ENCODE measurements at places on chromosomes 1 and 21.

DNA sequence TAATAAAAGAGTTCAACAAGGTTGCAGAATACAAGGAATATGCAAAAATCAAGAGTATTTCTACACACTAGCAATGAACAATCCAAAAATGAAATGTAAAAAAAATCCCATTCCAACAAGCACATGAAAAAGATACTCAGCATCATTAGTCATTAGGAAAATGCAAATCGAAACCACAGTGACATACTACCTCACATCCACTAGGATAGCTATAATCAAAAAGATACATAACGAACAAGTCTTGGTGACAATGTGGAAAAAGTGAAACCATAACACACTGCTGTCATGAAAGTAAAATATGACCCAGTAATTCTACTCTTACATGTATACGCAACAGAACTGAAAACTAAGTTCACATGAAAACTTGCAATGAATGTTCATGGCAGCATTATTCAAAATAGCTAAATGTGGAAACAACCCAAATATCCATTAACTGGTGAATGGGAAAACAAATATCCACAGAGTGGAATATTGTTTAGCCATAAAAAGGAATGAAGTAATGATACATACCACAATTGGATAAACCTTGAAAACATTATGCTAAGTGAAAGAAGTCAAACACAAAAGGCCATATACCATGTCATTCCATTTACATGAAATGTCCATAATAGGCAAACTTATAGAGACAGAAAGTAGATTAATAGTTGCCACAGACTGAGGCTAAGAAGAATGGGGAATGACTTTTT lies 34.3 kb downstream of the PIK3R3 start:
- DNase-seq = no peak

DNA sequence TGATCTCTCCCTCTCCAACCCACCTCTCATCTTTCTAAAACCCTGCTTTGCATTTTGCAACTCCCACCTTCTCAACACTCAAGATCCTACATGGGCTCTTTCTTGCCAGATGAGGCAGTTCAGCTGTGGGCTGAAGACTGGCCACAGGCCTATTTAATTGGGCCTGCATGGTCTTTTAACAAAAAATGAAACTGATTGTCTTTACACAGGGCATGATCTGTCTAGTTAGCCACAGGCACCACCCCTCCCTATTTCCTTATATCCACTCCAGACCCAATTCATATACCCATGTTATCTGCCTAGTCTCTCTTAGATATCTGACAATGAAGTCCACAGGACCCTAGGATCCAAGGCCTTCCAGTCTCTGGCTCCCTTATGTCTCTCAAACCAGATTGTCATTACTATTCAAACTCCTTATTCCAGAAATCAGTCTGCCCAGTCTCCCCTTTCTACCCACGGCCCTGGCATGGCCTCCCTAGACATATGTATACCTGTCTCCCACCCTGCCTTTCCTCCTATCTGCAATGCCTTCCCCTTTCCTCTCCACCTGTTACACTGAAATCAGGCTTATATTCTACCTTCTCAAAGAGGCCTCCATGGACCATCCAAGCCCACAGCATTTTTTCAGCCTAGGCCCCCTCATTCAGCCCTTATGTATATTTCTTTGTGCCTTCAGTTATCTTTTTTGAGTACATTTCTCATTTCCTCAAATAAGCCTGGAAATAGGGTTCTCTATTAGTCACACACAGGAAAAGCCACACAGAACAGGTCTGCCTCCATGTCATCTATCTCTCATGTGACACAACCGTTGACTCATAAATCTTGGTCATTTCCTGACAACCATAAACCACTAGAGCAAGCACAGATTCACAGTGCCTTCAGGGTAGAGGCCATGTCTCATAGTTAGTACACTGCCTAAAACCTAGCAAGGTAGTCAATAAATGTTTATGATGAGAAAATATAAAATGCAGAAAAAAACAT lies 39.0 kb downstream of the LPAR3 start:
- peak; percentile 29 for DNase-seq

DNA sequence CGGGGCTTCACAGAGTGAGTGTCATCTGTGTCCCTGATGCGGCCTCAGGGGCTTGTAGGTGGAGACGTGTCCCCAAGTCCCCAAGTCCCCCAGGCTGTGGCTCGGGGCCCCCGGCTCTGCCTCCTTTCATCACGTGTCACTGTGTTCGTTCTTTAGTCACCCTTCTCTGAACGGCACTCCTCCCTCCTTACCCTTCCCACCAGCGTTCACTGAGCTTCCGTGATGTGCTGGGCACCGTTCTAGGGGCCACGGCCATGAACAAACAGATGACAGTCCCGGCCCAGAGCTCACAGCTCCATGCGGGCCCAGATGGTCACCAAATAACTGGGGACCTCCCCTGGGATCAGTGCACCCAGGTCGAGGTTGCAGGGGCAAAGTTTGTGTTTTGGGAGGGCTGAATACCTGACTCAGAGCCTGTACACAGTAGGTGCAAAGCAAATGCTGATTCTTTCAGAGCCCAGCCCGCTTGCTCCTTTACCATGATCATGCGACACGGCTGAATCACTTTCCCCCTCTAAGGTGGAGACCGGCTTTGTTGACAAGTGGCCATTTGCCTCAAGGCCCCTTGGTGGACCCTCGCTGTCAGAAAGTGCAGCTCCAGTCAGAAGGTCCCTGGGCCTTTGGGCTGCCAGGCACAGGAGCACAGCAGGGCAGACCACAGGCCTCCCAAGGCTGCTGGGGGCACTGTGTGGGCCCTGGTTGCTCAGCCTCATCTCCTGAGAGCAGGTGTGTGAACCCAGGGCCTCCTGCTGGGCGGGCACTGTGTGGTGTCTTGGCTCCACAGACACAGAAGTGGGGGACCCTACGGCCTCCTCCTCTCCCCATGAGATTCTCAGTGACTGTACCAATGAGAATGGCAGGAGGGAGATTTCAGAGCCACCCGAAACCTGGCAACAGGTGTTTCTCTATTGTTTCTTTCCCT lies 592.5 kb downstream of the PTPRU start:
- no peak for DNase-seq

GRCh38 chr21:38869196-38869595 lies 63.5 kb downstream of the ETS2 start:
- DNase-seq = no peak

DNA sequence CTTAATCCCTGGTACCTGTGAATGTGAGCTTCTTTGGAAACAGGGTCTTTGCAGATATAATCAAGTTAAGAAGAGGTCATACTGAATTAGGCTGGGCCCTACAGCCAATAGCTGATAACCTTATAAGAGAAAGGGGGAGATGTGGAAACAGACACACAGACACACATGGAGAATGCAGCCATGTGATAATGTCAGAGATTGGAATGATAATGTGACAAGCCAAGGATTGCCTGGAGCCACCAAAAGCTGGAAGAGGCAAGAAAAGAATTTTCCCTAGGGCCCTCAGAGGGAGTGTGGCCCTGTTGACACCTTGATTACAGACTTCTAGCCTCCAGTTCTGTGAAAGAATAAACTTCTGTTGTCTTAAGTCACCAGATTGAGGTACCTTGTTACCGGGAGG lies 114.5 kb upstream of the SOD1 start:
- no peak for DNase-seq

DNA sequence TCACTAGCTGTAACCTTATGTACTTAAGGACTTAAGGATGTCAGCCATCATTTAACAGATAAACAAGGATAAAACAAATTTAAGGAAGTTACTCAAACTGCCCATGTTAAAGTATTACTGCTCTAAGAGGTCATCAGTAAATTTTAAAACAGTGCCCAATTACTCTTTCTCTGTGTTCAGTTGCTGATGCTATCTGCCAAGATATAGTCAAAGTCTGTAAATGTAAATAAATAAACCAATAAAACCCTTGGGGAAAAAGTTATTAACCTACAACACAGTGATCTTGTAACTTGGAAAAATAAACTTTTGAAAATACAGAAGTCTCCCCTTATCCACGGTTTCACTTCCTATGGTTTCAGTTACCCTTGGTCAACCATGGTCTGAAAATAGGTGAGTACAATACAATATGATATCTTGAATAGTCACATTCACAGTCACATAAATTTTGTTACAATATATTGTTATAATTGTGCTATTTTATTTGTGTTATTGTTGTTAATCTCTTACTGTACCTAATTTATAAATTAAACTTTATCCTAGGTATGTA lies 501.8 kb downstream of the LMO4 start:
- DNase-seq = no peak

- DNase-seq = no peak
Measured at GRCh38 chr21:16969636-16970035, 543.2 kb upstream of the CXADR start.

DNA sequence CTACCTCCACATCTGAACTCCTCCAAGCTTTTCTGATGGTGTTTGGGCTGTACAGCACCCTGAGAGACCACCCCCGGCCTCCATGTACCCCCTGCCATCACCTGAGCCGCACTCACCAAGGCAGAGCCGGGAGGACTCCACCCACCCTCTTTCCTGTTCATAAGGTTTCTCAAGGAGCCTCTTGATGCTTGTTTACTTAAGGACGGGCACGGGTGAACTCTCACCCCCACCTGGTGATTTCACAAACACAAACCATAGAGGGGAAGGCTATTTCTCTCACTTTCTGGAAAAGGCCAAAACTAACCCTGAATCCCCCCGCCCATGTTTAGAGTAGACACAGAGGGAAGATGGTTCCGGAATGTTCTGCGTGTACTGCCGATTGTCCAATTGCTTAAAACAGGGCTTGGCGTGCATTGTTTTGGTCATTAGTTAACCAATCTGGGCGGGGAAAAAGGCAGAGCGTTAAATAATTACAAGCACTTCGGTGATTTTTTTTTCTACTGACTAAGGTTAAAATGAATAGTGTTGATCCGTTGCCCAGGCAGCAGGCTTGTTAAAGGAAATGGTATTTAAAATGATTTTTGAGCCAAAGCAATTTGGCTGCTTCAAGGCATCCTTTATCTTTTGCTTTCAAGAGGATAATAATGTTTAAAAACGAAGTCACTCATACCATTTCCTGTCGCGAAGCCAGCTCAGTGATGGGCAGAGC lies 279.8 kb upstream of the VAMP3 start:
- DNase-seq = no peak

GRCh38 chr1:23701996-23702395 lies 10.4 kb downstream of the RPL11 start:
- no peak for DNase-seq

DNA sequence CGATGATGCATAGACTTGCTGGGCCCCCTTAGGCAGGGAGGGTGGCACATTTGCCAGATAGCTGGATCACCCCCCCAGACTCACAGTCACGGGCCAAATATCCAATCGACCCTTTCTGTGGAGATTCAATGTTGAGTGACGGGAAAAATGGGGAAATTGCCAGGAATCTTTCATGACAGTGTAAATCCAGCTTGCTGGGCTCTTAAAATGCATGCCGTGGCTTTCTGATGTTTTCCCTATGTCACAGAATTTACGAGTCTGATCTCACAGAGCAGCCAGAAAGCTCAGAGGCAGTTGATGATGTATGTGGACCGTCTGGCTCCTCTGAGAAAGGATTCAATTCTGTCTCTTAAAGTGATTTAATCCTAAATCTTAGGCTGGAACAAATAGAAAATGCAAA lies 150.1 kb upstream of the ZNF644 start:
- no peak for DNase-seq

GRCh38 chr21:33039536-33039935 lies 13.8 kb downstream of the OLIG2 start:
- no peak for DNase-seq

GRCh38 chr1:44576456-44577150 lies 97.7 kb downstream of the TMEM53 start:
- DNase-seq = no peak

DNA sequence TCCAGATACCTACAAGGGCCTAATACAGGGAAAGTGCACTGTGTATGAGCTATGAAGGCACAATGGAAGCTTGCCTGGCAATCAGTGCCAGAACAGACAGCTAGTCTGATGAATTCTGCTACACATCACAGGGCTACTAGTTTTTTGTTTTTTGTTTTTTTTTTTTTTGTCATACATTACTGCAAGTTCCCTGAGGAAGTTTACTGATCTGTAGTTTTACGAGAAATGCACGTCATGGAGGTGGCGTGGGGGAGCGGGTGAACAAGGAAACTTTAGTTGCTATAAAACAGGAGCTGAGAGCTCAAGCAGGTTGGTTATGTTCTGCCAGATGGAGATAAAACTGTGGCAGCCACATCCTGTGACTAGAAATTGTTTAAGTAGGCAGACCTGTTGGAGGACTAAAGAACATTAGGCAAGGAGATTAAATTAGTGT lies 17.7 kb downstream of the PTPRC start:
- DNase-seq = no peak

DNA sequence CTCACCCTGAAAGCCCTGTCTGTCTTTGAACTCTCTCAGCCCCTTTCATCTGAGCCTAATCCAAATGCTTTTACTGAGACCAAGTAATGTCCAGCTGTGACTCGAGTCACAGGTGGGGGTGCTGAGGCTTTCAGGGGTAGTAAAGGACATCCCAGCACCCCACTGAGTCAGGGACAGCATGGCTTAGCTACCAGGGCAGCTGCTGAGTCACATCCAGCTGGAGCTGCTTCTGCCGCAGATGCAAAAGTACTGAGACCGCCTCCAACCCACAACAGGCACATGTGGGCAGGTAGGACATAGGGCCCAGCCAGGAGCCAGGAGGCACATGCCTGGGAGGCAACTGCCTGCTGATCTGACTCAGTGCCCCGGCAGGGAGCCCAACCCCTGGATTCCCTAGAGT lies 6.7 kb upstream of the VSIG8 start:
- no peak for DNase-seq

DNA sequence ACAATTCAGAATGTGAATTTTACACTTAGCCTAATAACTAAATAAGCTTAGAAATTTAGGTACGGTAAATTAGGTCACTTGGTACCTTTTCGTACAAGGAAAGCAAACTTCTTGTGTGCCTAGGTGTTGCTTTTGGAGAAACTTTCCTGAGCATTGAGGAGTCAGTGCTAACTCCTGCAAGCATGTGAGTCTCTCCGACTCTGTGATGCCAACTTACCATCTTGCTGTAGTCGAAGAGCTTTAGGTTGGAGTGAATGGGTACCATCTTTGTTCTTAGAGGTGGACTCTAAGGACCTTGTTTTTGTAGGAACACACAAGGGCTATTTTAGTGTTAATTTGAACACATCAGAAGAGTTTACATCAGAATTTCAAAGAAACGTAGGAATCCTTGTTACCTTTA lies 688.9 kb downstream of the USP25 start:
- no peak for DNase-seq

DNA sequence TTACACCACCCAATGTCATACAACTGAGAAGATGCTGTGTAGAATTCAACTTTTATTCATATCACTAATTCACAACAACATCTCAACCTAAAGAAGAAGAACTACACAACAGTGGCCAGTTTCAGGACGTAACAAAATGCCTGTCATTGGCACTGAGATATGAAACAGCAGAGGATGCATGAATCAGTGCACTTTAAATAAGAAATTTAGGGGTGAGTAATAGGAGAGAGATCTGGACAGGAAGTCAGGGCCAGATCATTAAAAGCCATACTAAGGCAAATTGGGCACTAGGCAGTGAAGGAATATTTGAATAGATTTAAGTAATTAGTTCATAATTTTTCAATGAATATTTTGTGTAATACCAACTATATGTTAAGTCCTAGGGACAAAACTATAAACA lies 510.5 kb downstream of the PLPP3 start:
- DNase-seq = no peak

- no peak for DNase-seq
Measured at GRCh38 chr1:66399888-66400529, 133.9 kb upstream of the SGIP1 start.

- no peak for DNase-seq
Measured at GRCh38 chr1:222373216-222373615, 174.7 kb downstream of the HHIPL2 start.

Measured in retinal pigment epithelial cell (primary cell).